Fibroblast of skin of right biceps (primary cell): ENCODE measurements at places on chromosomes 7 and 10.

GRCh38 chr7:155918720-155919390 lies 106.6 kb upstream of the SHH start:
- DNase-seq, result peak; percentile 63

DNA sequence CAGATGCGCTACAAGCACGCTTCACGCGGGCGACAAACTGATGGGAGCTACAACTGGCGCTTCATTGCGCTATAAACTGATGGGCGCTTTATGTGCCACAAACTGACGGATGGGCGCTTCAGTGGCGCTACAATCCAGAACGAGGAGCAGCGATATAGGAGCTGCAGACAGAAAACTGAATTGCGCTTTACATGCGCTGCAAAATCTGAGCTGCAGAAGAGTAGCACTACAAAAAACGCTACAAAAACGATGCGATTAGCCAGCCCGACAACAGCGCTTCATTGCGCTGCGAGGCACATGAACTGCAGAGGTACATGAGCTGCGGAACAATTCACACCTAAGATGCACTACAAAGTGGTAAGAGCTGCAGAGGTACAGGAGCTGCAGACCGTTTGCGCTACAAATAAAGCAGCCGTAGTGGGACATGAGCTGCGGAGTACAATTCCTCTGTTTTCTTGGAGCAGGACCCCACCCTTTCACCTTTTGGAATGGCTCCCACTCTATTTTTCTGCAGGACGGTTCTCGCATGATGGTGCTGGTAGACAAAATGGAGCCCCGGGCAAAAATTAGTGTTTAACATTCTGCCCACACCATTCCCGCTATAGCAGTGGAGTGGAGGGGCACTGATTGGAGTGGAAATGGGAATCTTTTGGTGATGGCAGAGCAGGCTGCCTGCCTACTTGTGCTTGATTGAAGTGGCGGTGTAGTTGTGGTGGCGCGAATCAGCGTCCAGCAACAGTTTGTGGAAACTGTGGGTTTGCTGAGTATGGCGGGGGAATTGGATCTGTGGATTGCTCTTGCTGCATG lies 1.2 kb upstream of the SGCE start:
- peak; percentile 46 for DNase-seq

DNA sequence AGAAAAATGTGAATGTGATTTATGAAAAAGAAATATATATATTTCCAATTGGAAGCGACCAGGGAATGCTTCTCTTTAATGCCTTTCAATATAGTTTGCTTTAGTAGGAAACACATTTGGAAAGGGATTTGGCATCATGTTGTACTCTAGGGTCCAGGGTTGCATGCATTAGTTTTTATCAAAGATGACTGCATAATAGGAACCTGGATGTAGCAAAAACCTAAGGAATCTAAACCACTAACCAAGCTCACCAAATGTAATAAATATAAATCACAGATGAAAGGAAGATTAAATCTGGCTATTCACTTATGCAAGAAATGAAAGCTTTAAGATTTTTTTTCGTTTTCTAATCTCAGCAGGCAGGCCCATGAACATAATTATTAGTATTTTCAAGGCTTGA lies 120.0 kb downstream of the ATXN7L1 start:
- DNase-seq, result no peak

DNA sequence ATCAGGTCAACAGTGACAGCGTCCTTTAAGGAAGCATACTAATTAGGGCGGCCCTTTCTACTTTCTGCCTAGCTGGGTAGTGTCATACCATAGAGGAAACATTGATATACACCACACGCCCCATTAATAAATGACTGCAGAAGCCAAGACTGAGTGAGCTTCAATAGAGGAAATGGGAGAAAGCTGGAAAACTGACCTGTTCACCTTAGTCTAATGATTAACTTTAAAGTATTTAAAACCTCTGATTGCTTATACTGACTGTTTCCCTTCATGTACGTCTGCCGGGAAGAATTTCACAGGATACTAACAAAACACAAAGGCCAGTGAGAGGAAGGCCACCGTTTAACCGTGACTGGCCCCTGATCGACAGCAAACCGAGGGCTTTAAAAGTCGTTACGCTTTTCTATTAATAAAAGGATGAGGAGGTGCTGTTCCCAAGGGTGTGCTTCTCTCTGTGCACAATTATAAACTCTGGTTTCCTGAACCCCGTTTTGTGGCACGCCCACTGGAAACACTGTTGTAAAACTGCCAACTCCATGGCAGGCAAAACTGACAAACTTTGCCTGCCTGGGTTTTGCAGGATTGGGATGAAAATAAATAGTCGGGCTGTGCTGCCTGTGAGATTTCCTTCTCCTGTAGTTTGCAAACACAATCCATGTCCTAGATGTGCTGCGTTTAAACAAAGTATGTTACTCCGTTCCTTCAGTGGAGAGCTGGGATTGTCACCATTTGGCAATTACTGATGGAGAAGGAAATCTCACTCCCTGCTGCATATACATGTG lies 137.6 kb downstream of the NRP1 start:
- DNase-seq, result peak; percentile 16

- DNase-seq, result no peak
These were observed 18.8 kb downstream of the CAMK2B start for GRCh38 chr7:44306606-44307005.

GRCh38 chr10:104908581-104908980 lies 267.5 kb downstream of the SORCS3 start:
- DNase-seq, result no peak

DNA sequence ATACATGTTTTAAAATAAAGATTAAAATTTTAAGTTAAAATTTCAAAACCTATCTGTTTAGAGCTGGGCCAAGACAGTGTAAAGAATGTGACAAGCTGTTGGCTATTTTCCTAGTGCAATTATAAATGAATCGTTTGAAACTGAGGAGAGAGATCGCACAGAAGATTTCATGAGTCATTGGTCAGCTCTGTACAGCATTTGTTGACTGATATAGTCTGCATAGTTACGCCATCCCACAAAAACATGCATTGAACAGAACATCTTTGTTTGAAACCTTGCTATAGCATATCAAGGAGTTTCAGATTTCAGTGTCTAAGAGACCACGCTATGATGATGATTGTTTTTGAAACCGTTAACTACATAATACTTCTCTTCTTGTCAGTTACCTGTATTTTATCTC lies 1.3 kb upstream of the C10orf67 start:
- peak; percentile 93 for DNase-seq

- no peak for DNase-seq
These were observed 178.0 kb downstream of the SRPK2 start for GRCh38 chr7:105210721-105211205.
